Daoy (cell line): ENCODE measurements at places on chromosomes 1 and 21.

DNA sequence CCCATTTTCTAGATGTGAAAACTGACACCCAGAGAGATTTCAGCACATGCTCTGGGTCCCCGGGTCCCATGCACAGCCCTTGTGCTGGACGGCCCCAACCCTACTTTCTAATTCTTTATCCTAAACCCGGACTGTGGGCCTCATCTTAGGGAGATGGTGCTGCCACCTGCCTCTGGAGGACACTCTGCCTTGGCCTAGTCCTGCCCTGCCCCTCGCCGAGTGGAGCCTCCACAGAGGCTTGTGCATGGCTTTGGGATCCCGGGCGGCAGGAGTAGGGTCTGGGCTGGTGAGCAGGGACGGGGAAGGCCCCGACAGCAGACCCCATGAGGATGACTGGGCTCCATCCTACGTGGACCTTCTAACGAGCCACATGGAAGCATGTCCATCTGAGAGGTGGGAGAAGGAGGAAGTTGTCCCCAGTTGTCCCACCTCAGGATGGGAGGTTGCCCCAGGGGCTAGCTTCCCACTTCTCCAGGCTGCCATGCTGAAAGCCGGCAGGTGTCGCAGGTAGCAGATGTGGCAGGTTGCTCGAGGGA, 12.4 kb downstream of the MX2 start:
- DNase-seq, result no peak

DNA sequence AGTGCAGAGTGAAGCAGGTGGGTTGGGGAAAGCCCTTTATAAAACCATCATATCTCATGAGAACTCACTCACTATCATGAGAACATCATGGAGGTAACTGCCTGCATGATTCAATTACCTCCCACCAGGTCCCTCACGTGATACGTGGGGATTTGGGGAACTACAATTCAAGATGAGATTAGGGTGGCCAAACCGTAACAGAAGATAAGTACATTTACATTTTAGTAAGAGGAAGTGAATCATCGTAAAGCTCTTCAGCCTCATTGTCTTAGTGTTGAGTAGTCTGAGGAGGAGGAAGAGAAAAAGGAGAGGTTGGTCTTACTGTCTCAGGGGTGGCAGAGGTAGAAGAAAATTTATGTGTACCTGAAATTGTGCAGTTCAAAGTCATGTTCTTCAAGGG, 1053.4 kb upstream of the ADGRL4 start:
- no peak for DNase-seq

GRCh38 chr1:27137544-27138075, 17.3 kb downstream of the SLC9A1 start:
- DNase-seq, result peak; percentile 51

DNA sequence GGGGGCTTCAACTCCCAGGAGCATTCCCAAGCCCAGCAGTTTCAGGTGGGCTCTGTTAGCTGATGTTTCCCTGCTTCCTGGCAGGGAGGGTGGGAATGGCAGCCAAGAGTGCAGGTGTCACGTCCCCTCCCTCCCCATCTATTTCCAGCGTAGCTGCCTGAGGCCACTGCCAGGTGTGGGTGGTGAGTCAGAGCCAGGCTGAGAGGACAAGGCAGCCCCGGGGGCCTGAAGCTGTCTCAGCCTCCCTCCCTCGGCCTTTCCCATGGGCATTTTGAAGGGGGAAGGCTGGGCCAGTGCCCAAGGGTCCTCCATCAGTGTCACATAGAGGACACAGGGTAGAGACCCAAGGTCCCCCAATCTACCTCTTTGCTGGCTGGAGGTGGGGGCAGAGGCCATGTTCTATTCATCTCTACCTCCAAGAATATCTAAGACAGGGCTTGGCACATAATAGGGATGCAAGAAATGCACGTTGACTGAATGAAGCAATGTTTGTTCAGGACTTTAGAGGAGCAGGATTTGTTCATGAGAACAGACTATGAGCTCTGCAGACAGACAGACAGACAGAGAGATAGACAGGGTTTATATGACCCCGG, 34.4 kb upstream of the ID3 start:
- peak; percentile 78 for DNase-seq

- DNase-seq, result no peak
These were observed 62.9 kb downstream of the B3GALT5 start for GRCh38 chr21:39675590-39675989.
